Progenitor cell of endocrine pancreas (in vitro differentiated cells): ENCODE measurements at places on chromosomes 3 and 15.

- H3K27me3 ChIP-seq, result no peaks in the 10 kb centered on the region
- H3K4me3 ChIP-seq, result no peak overlapping the region
- DNase-seq, result no peak
Observed at GRCh38 chr3:123385001-123385401, 63.9 kb downstream of the ADCY5 start.

- no peaks in the 10 kb centered on the region for H3K4me1 ChIP-seq
- no peak for DNase-seq
- H3K27ac ChIP-seq, result no peak overlapping the region
Observed at GRCh38 chr3:22922317-22922716, 280.8 kb upstream of the UBE2E2 start.

GRCh38 chr3:107208100-107208499, 169.1 kb upstream of the CCDC54 start:
- H3K27me3 ChIP-seq, result no peaks in the 10 kb centered on the region
- DNase-seq, result no peak
- H3K4me3 ChIP-seq, result no peak overlapping the region

DNA sequence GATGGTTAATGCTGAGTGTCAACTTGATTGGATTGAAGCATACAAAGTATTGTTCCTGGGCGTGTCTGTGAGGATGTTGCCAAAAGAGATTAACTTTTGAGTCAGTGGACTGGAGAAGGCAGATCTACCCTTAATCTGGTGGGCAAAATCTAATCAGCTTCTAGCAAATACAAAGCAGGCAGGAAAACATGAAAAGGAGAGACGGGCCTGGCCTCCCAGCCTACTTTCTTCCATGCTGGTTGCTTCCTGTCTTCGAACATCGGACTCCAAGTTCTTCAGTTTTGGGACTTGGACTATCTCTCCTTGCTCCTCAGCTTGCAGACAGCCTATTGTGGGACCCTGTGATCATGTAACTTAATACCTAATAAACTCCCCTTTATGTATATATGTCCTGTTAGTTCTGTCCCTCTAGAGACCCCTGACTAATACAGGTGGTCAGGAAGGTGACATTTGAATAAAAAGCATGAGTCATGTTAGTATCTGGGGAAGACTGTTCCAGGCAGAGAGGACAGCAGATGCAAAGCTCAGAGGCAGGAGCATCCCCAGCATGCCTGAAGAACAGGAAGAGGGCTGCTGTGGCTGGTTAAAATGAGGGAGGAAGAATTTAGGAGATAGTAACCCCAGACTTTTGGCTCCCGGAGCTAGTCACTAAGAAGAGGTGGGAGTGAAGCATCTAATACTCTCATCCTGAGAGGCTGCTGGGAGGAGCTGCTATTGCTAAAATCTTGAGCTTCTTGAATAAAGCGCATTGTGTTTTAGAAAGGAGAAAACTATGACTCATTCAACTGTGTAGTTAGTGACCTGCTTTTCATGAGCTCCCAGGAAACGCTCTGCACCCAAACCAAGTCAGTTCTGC, 207.4 kb upstream of the HES1 start:
- DNase-seq, result no peak
- H3K4me3 ChIP-seq, result no peak overlapping the region
- peaks cover 2% of the 10 kb centered on the region for H3K4me1 ChIP-seq

DNA sequence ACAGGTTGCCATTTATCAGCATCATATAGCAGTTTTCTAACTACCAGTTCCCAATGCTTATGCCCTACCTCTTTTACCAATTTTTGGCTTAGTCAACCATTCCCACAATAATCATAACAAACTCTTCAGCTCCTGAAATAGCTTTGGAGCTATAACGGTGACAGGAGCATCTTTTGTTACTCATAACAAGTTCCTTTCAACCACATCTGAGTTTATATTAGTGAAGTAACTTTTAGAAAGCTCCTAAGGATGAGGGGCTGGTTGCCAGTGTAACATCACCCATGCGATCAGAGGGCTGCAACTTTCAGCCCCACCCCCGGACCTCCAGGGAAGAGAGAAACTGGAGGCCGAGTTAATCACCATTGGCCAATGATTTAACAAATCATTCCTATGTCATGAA, 495.3 kb upstream of the RASGRP1 start:
- H3K27me3 ChIP-seq, result no peaks in the 10 kb centered on the region
- H3K4me1 ChIP-seq, result peaks cover 7% of the 10 kb centered on the region
- peaks cover 6% of the 10 kb centered on the region for H3K36me3 ChIP-seq
- no peak overlapping the region for H3K27ac ChIP-seq
- DNase-seq, result no peak

DNA sequence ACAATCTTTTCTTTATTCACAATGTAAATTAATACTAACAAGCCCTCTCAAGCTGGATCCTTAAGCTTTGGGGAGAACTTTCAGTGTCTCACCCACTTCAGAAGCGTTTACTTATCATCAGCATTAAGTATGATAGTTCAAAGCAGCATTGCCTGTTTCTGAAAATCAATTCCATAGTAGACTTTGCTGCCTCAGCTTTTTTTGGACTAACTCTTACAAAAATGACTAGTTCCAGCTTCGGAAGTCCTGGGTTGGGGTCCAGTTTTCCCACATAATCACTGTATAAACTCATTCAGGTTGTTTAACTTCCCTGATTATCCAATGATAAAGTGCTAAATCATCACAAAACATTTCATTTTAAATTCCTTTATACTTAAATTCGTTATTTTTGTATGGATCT, 114.4 kb downstream of the NR2F2 start:
- no peaks in the 10 kb centered on the region for H3K36me3 ChIP-seq
- peaks cover 42% of the 10 kb centered on the region for H3K27me3 ChIP-seq
- DNase-seq, result no peak
- no peak overlapping the region for H3K27ac ChIP-seq

DNA sequence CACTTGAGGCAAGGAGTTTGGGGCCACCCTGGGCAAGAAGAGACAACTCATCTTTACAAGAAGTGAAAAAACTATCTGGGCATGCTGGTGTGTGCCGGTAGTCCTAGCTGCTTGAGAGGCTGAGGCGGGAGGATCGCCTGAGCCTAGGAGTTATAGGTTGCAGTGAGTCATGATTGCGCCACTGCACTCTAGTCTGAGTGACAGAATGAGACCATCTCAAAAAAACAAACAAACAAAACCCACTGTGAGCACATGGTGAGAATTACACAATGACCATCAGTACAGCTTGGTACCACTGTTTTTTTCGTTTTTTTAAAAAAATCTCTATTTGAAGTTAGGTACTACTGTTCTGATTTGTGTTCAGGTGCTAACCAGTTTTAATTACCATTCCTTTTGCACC, 13.6 kb downstream of the VPS39 start:
- H3K27me3 ChIP-seq, result no peaks in the 10 kb centered on the region
- no peak overlapping the region for H3K4me3 ChIP-seq
- no peak overlapping the region for H3K27ac ChIP-seq
- no peaks in the 10 kb centered on the region for H3K4me1 ChIP-seq
- no peak for DNase-seq
- peaks cover 38% of the 10 kb centered on the region for H3K36me3 ChIP-seq
